Neural progenitor cell (in vitro differentiated cells): ENCODE measurements at places on chromosomes 7 and 10.
A peak's percentile ranks its signal among the peaks of the same experiment; 100 is the strongest.

- DNase-seq, result peak; percentile 65
Observed at GRCh38 chr7:51847461-51848134, 531.0 kb upstream of the COBL start.

GRCh38 chr7:74362266-74362665 is 73.1 kb downstream of the CLIP2 start:
- no peak for DNase-seq

DNA sequence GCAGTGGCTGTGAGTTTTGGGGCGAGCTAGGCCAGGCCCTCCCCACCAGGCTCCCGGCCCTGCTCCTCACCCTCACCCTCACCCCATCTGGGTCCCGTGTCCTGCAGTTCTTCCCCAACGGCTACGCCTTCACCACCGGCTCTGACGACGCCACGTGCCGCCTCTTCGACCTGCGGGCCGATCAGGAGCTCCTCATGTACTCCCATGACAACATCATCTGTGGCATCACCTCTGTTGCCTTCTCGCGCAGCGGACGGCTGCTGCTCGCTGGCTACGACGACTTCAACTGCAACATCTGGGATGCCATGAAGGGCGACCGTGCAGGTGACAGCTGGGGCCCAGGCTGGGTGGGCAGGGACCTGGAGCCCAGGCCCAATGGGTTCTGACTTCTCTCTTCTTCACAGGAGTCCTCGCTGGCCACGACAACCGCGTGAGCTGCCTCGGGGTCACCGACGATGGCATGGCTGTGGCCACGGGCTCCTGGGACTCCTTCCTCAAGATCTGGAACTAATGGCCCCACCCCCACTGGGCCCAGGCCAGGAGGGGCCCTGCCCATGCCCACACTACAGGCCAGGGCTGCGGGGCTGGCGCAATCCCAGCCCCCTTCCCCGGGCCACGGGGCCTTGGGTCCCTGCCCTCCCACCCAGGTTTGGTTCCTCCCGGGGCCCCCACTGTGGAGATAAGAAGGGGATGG is 4.9 kb downstream of the GNB2 start:
- DNase-seq, result no peak

GRCh38 chr10:114482480-114483304 is 78.4 kb upstream of the AFAP1L2 start:
- DNase-seq, result no peak

DNA sequence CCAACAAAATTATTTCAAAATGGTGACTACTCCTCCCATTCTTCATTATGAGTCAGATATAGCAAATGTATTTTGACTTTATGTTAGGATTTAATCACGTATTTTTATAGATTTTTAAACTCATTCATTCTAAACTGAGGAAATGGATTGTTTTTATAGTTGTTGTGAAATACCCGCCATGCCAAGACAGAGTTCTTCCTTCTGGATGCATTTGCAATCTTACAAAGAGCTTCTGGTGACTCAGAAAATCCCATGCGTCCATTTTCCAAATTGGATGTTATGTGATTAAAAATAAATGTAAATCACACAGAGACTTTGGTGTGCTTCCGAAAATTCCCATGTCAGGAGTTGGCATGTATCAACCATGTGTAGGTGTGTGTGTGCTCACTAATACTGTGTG is 179.3 kb downstream of the TRIL start:
- no peak for DNase-seq

DNA sequence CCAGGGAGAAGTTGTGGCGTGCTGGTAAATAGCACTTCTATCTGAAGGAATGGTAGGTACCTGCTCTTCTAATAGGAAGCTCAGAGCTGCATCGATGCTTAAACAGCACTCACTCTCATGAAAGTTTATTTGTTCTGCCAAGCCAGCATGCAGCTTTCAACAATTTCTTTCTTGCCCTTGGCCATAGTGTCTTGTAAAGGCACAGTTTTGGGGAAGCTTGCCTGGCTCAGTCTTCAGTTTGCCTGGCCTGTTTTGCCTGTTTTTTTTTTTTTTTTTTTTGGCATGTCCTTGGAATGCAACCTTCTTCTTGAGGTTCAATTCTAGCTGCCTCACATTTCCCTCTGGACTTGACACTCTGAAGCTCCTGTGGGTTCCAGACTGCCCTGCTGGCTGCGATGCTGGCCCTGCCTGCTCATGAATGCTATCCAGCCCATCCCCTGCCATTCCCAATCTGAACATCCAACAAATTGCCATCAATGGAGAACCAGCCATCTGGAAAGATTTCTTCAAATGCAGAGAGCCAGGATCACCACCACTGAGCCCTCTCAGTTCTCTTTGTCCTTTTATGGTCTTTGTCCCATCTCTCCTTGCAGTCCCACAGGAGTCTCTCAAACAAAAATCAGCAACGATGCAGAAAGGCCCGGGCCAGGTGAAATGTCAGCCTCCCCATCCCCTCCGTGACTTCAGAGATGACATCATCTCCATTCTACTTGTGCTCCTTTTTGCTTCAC is 133.9 kb downstream of the ANLN start:
- peak; percentile 48 for DNase-seq

DNA sequence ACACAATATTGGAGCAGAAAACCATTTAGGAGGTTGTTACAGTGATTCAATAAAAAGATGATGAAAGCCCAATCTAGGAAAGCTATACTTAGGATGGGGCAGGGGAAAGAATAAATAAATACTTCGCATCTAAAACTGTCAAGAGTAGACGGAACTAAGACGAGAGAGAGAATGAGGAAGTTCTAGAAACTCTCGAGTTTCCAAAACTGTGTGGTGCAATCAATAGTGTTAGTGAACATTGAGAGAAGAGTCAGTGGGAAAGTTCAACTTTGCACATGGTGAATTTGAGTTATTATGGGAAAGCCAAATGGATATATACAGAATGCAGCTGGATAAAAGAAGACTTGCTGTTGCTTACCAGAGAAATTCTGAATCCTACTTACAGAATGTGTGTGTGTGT is 133.8 kb upstream of the MEOX2 start:
- no peak for DNase-seq

- no peak for DNase-seq
Observed at GRCh38 chr7:47143339-47143738, 438.6 kb downstream of the TNS3 start.

DNA sequence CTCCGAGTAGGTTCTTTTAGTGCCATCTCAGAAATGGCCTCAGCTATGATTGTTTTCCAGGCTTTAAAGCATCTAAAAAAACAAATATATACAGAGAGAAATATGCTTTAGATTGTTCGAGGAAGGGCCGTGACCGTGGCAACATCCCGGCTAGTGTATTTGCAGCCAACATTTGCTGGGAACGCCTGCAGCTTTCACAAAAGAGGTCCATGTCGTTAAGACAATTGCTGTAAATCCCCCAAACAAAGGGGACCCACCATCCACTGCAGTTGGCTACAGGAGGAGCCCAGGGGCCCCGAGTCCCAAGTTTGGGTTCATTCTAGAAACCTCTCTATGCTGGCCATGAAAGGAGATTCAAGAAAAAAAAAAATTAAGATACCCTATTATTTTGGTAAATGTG is 152.8 kb upstream of the TCF7L2 start:
- peak; percentile 69 for DNase-seq

- no peak for DNase-seq
Observed at GRCh38 chr10:74063256-74063655, 65.3 kb downstream of the VCL start.

- no peak for DNase-seq
Observed at GRCh38 chr10:63391812-63392211, 74.0 kb downstream of the JMJD1C start.

DNA sequence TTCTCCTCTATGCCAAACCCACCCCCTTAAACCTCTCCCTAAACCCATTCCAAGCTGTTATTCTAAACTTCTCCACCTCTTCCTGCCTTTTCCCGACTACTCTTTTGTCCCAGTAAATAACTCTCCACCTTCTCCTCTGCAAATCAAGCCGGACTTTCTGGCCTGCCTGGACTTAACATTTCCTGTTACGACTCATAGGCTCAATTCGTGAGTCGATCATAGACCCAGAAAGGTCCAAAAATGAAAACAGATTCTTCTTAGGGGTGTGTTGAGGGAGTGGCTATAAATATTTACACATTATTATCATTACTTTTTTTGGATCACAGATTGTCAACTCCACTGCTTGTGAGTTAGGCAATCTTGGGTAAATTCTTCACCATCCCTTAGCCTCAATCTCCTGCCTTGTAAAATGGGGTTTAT is 59.0 kb upstream of the HABP2 start:
- no peak for DNase-seq

GRCh38 chr10:95354110-95354509 is 63.3 kb upstream of the PDLIM1 start:
- DNase-seq, result no peak

- DNase-seq, result no peak
Observed at GRCh38 chr7:64544010-64544409, 18.9 kb downstream of the ZNF680 start.

DNA sequence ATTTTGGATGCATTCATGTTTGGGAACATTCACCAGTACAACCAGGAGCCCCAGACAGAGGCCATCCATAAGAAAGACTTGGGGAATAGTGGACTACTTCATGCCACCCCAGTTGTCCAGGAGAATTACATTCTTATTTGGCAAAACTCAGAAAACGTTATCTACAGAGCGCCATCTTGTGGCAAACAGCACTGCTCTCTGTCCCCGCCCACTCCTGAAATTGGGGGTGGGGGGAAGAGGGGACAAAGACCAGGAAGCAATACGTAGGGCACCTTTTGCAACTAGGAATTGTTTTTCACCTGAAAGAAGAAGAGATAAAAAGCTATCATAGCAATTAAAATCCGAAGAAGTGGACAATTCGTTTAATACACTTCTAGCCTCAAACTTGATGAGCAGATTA is 134.6 kb upstream of the MGMT start:
- DNase-seq, result peak; percentile 75

GRCh38 chr7:122199171-122199570 is 55.1 kb upstream of the AASS start:
- DNase-seq, result no peak

DNA sequence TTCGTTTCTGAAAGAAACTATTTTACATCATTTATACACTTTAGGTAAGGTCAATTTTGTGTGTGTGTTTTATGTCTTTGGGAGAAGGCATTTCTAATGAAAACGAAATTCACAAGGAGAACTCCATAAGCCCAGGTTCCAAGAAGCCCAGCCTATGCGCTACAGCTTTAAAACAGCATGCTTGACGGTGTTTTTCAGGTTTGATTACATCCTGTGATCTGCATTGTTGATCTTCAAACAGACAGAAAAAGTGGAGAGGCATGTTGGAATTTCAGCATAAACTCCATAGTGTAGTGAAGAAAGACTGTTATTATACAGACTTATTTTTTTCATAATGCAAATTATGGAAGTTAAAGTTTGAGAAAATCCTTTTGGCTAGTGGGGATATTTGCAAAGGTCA is 187.6 kb downstream of the TEX36 start:
- DNase-seq, result no peak

DNA sequence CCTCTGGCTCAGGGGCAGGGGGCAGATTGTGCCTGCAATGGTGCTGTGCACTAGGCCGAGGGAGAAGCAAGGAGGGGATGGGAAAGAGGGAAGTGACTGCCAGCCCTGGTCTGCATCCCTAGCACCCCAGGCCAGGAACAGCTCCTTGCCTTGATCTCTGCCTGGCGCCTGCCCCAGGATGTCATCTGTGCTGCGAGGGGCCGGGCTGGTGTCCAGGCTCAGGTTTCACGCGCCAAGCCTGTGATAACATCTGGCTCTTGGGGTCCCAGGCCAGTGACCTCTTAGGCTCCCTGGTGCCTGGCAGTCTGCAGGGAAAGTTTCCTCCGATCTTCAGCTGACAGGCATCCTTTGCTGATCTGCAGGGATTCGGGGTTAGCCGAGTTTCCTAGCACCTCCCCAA is 193.5 kb upstream of the GPR26 start:
- DNase-seq, result peak; percentile 76

DNA sequence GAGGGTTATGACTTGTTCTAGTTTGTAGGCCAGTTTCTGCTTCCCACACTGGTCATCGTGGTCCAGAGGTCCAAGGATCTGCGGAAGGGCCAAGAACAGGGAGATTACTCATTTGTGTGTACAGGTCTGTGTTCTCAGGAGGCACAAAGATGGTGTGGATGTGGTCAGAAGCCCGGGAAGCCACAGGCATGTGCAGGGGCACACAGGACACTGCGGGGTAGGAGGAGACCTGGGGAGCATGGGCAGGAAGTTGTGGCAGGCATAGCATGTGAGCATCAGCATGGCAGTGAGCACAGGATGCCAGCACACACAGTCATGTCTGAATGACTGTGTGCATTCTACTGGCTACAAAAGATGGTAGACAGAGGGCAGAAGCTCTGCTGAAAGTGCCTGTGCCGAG is 445.8 kb downstream of the PLXNA4 start:
- DNase-seq, result no peak

- DNase-seq, result no peak
Observed at GRCh38 chr10:131982796-131983195, 1.1 kb upstream of the BNIP3 start.

GRCh38 chr7:151345576-151346469 is 4.2 kb downstream of the NUB1 start:
- DNase-seq, result no peak

- DNase-seq, result no peak
Observed at GRCh38 chr10:98433881-98434732, 12.6 kb downstream of the HPS1 start.

DNA sequence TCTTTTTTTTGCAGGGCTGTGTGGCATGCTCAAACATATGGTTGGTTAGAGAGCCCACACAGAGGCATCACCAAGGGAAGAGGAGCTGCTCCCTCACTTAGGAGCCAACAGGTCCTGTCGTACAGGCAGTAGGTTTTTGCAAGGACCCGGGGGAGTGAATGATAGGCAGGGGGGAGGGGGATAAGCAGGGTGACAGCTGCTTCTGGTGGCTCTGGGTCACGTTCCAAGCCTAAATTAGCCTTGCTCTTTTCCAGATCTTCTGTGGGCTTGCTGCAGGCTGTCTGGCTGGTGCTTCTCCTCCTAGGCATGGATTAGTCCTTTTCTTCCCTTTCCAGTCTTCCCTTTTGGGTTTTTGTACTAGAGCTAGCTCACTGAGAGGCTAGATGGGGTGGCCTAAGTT is 117.7 kb upstream of the PODXL start:
- DNase-seq, result no peak

GRCh38 chr7:38881947-38882684 is 26.9 kb downstream of the VPS41 start:
- DNase-seq, result no peak

GRCh38 chr7:155835446-155836215 is 23.4 kb upstream of the SHH start:
- peak; percentile 26 for DNase-seq

DNA sequence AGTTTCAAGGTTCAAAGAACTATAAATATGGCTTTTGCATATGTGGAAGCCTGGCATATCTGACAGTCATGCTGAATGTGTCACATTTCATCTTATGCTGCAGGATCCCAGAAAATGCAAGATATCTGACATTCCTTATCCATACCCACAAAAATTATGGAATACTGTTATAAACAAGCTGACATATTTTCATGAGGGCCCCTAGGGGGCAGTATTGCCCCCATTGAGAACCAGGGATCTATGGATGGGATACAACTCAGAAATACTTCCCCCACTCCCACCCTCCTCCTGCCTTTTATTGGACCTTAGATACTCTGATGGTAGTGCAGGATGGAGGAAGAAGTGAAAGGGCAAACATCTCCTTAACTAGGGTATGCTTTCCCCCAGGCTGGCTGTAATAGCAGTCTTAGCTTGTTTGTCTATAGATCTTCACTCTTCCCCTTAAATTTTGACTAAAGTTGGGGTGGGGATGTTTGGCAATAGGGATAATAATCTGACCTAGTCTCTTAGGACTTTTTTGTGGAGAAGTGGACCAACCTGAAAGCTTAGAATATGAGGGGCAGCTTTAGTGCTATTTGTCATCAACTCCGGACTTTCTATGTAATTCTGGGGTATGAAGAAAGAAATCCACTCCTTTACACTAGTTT is 3.5 kb upstream of the GNGT1 start:
- DNase-seq, result peak; percentile 62
